Testis (tissue), 5 donors: ENCODE measurements at places on chromosomes 12 and 14. TPM values are rescaled to one million over a fixed set of nuclear protein-coding genes. Genes with fewer than 3 reads are reported as not detected.

The PKP2 gene
- 18.9 TPM for total RNA-seq

The PRR13 gene
- total RNA-seq: 43.4 TPM

The APPL2 gene
- total RNA-seq: 129 TPM

The TPH2 gene
- total RNA-seq: 2.2 TPM

The KRT2 gene
- total RNA-seq: not detected

The RPS29 gene
- total RNA-seq: 3,974 TPM

The ZBTB42 gene
- 6.1 TPM for total RNA-seq

The HOXC13 gene
- 0.63 TPM for total RNA-seq

The DPF3 gene
- total RNA-seq: 14.6 TPM

The DDN gene
- 0.31 TPM for total RNA-seq

The ESRRB gene
- 2.8 TPM for total RNA-seq

The DNAI7 gene
- 21.0 TPM for total RNA-seq

The SLC16A7 gene
- 15.9 TPM for total RNA-seq

The TMEM117 gene
- 14.8 TPM for total RNA-seq

The PTPN6 gene
- total RNA-seq: 9.1 TPM

The TCL1A gene
- total RNA-seq: 10.2 TPM

The GUCY2C gene
- total RNA-seq: 0.12 TPM

The JAG2 gene
- total RNA-seq: 21.3 TPM

The ALX1 gene
- 0.25 TPM for total RNA-seq

The KRT82 gene
- not detected for total RNA-seq

The PCNX4 gene
- 133 TPM for total RNA-seq

The KRT83 gene
- total RNA-seq: 1.2 TPM

The FAM90A1 gene
- total RNA-seq: 1.8 TPM

The GLIPR1L2 gene
- total RNA-seq: 17.9 TPM

The SLC22A17 gene
- total RNA-seq: 93.8 TPM

The TSHR gene
- total RNA-seq: 0.87 TPM

The RASSF8 gene
- total RNA-seq: 71.7 TPM

The SLC5A8 gene
- 0.71 TPM for total RNA-seq

The CFAP251 gene
- 41.5 TPM for total RNA-seq

The LTBP2 gene
- 19.6 TPM for total RNA-seq

The PLCZ1 gene
- 52.5 TPM for total RNA-seq

The ZNF839 gene
- total RNA-seq: 41.4 TPM

The SERPINA5 gene
- 940 TPM for total RNA-seq

The C12orf54 gene
- 22.3 TPM for total RNA-seq

The SLCO1B1 gene
- 0.24 TPM for total RNA-seq

The FOXJ2 gene
- total RNA-seq: 25.3 TPM

The TMEM253 gene
- total RNA-seq: not detected

The PLEKHH1 gene
- 49.1 TPM for total RNA-seq

The FBLN5 gene
- total RNA-seq: 110 TPM

The TAS2R20 gene
- 4.8 TPM for total RNA-seq

The LRRC23 gene
- 32.7 TPM for total RNA-seq

The AMHR2 gene
- 42.1 TPM for total RNA-seq

The SLC38A4 gene
- 1.3 TPM for total RNA-seq

The HOTAIR gene
- 3.4 TPM for total RNA-seq

The ALDH6A1 gene
- 84.2 TPM for total RNA-seq

The TSPAN19 gene
- total RNA-seq: 2.4 TPM

The MMP17 gene
- total RNA-seq: 23.3 TPM
